ENCODE measurements at places on chromosomes 12 and 14.

- peak; percentile 11 for DNase-seq
Measured at GRCh38 chr14:75793806-75794205, 132.8 kb downstream of the TTLL5 start.

GRCh38 chr12:120574106-120574505 is 7.1 kb downstream of the POP5 start:
- DNase-seq: no peak

DNA sequence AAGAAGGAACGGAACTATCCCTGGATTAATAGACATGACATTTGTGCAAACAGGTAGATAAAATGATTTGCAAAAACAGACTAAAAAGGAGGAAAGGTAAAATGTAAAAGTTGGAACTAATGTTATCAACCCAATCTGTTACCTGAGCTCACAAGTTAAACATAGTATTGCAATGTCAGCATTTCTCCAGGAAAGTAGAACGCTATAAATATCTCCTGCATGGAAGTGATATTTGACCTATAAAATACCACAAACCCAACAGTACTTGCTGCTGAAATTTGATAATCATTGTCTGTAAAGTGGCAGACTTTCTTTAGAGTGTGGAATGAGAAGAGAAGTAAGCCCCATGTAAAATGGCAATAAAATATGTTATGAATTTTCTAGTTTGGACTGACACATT is 1435.7 kb downstream of the LRFN5 start:
- DNase-seq: no peak

DNA sequence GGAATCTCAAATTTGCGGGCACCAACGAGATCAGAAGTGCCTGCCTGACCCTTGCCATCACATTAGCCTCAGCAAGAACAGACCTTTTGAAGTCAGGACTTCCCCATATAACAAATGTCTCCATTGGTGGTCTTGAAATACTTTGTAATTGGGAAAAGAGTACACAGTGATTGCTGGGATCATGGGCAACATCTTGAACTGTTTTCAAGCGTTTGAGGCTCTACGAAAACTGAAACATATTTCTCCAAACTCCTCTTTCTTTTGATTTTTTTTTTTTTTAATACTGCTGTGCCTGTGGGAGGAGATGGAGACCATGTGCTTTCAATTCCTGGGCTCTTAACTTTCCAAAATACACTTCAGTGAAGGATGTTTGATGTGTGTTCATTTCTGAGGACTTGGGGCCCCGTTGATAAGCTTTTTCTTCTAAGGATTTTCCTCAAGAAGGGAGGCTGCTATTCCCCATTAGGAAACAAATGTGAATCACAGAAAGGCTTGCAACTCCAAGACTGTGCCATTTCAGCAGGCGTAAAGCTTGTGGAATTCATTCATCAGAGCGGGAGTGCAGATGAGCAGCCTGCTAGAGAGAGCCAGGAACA is 94.5 kb downstream of the TMEM132C start:
- DNase-seq: no peak

DNA sequence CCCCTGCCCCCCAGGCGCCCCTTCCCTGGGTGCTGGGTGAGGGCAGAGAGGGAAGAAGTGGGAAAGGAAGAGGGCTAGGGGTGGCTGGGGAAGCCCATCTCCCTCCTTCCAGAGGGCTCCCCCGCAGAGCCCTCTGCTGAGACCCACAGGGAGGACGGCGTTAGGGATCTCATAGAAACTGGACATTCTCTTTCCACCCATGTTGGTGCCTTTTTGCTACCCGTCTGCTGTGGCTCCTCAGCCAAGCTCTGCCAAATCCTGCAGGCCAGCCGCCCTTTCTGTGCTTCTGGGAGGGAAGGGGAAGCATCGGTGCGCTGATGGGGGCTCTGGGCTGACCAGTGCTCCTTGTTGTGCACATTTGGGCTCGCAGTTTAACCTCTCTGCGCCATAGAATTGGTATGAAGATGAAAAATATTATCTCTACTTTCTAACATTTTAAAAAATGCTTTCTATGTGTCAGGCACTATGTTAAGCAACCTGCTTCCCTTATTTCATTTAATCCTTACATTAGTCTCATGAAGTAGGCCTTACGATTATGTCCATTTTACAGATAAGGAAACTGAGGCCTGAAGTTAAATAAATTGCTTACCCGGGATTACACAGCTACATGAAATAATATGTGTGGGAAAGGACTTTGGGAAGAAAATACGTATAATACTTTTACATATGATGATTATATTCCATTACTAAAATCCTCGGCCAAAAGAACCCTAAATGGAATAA is 981 bp downstream of the SLC48A1 start:
- DNase-seq: no peak

GRCh38 chr14:101687756-101688546 is 73.6 kb upstream of the PPP2R5C start:
- no peak for DNase-seq

GRCh38 chr12:117189725-117190209 is 503 bp downstream of the FBXO21 start:
- DNase-seq: peak; percentile 70

DNA sequence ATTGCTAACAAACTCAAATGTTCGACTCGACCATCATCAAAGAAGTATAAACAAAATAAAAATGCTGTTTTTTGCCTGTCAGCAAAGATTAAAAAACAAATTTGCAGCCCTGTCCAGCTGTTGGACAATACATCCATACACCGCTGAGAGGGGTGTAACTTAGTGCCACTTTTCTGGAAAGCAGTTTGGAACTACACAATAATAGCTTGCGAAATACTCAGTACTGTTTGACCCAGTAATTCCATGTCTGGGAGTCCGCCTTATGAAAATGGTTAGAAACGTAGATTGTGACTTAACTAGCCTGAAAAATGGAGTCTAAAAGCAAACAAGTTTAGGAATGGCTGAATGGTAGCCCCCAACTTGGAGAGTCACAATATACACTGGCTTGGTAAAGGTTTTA is 6.4 kb downstream of the USP30 start:
- DNase-seq: no peak

DNA sequence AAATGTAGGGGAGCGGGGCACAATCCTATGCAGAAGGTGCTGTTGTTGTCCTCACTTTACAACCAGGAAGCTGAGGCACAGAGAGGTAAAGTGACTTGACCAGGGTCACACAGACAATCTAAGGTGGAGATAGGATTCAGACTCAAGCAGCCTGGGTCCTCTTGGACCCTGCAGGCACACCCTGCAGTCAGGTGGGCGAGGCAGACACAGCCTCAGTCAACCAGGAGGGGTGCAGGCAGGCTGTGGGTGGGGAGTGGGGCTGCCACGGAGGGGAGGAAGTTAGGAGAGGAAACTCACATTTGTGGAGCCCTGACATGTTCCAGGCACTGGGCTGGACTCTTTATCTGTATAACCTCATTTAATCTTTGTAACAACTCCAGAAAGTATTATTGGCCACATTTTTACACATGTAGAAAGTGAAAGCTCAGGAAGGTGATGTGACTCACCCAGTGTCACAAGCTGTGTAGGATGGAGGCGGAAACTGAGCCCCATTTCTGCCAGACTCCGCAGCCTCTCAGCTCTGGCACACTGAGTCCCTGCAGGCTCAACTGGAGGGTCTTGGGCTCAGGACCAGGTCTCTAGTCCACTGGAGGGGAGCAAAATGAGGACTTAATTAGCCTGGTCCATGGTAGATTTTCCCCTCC is 24.9 kb upstream of the CHGA start:
- peak; percentile 51 for DNase-seq

GRCh38 chr12:65590318-65590717 is 234.0 kb upstream of the HMGA2 start:
- no peak for DNase-seq

GRCh38 chr12:108686780-108687179 is 44.5 kb downstream of the CORO1C start:
- DNase-seq: no peak

GRCh38 chr14:93269341-93270068 is 62.4 kb downstream of the UBR7 start:
- peak; percentile 93 for DNase-seq

DNA sequence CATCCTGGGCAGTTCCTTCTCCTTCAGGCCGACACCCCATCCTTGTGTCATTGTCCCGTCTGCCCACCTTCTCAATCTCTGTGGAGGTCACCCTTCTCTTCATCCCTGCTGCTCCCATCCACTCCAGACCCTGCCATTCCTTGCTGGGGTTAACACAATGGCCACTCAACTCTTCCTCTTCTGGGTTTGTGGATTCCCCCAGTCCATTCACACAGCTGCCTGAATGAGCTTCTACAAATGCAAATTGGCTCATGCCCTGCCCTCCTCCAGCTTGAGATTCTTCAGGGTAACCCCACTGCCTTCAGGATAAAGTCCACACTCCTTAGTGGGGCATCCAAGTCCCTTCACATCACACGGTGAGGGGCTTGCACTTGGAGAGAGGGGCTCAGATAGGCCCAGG is 17.2 kb upstream of the PRMT8 start:
- no peak for DNase-seq

DNA sequence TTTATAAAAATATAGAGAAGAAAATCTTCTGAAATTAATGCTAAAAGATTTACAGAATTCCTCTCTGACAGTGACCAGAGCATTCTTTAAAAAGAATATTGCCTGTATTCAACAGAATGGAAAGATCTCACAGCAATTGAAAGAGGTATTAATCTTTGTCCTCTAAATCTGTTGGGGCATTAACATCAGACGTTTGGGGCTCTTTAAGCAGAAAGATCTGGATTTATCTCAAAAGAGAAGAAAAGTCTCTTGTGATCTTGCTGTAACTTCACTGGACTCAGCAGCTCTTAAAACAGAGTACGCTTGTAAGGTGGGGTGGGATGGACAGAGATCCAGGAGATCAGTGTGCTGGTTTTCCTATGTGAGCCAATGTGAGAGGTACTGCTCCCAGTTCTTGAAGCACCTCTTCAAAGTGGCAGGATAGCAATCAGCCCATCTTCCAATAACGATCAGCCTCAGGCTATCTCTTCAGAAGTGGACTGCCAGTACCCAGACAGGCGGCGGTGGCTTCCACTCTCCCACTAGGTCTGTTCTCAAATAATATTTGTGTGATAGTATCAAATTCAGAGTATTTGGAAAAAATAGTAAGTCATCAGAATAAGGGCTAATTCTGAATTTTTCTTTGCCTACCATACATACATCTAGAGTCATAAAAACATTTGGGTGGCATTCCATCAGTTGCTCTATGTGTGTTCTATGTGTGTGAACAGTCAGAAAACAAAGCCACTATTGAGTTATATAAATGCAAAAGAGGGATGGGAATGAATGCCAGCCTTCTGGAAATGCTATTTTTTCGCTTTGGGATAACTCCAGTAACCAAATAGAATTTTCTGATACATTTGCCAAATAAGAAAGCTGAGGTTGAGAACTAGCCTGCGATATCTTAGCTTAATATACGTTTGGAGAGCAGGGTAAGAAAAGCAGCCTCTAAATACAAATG is 237.4 kb upstream of the RGS6 start:
- DNase-seq: no peak

DNA sequence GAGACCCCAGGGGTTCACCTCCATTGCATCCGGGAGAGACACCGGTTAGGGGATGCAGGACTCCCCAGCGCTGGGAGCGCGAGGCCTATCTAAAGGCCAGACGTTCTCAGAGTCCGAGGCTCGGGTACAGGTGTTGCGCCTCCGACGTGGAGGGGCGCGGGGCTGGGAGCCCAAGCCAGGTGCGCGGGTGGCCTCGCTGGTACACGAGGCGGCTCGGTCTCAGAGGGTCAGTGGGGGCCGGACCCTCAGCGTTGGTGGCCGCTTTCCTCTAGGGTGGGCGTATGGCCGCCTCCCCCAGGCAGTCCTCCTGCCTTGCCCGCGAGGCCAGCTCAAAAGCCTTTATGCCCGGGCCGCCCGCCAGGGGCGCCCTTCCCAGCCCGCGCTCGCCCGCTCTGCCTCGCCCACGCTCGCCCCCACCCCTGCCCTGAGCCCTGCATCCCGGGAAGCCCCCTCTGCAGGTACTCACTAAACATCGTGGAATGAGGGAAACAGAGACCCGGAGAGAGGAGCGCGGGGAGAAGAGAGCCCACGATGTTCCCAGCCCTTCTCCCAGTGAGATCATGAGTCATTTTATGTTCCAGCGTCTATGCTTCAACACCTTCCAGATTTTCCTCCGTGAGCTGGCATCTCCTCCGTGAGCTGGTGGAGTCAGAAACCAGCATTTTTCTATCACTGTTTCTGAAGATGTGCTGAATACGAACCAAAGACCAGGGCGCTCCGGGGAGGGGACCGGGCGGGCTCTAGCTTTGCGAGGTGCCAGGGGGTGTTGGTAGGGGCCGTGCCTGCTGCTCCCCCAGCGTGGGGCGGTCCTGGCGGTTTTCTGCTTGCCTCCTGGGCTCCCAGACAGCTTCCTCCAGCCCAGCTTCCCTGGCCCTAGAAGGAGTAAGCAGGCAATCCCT is 73.8 kb downstream of the DIO3 start:
- DNase-seq: no peak

- no peak for DNase-seq
Measured at GRCh38 chr12:8698132-8698851, 501 bp downstream of the RIMKLB start.

GRCh38 chr12:24795699-24796347 is 153.1 kb downstream of the BCAT1 start:
- no peak for DNase-seq

- no peak for DNase-seq
Measured at GRCh38 chr12:76444408-76444984, 96.3 kb upstream of the BBS10 start.

- DNase-seq: no peak
Measured at GRCh38 chr12:120276734-120277133, 11.2 kb upstream of the PXN start.

DNA sequence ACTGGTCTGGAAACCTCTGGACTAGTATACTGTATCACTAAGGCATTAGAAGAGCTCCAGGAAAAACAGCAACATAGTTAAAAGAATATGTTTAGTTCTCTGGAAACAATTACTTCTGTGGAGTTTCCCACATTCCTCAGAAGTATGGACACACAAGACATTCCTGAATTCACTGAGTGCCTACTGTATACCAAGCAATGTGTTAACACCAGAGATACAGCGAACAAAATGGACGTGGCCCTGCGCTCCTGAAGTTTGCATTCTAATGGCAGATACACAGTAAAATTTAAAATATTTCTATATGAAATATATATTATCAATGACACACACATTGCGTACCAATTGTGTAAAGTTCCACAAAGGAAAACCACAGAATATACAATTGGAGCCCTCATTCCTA is 1.1 kb downstream of the ANGEL1 start:
- DNase-seq: peak; percentile 44

DNA sequence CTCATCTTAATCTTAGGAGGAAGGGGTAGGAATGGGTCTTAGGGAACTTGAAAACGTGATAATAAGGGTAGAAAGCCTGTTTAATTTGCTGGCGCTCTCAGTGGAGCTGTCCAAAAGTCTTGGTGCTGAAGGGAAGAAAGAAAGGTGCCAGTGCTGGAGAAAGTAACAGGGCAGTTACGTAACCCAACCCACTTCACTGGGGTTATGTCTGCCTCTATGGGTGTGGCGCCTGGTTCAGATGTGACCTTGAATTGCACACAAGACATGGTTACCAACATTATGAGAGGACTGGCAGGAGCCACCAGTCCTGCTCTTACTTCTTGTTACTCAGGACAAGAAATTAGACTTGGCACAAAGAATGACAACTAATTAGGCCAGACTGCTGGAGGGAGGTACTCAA is 18.6 kb upstream of the GPATCH2L start:
- DNase-seq: peak; percentile 35

All from RKO (cell line).